MCF 10A (cell line): ENCODE measurements at places on chromosomes 1 and 21.

DNA sequence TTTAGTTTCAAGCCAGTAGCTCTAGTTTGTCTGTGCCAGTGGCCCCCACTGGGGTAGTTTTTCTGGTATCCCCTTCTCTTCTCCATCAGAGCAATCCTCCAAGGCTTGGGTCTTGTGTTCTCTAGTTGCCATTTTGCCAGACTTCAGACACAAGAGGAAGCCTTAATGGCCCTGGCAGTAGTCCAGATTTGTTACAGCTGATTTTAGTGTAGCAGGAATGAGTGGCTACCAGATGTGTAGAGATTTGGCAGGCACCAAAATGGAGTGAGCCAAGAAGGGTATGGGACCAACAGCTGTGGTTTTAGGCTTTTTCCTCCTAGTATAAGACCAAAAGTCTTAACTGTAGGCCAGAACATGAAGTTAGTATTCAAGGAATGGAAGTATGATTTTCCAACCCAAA lies 56.8 kb downstream of the ACP6 start:
- peak; percentile 16 for DNase-seq

DNA sequence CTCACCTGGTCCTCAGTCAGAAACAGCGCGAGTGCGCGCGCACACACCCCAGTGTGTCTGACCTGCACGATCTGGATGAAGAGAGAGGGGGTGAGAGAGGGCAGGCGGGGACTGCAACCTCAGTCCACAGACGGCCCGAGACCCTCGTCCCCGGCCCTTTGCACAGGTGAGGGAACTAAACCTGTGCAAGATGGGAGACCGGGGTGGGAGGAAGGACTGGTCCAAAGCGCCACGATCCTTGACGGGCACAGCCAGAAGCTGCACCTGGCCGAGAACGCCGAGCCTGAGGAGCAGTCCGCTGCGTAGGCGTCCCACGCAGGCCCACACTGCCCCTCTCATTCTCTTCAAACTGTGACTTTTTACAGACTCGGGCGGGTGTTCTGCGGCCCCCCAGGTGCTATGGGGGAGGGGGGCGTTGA lies 519 bp upstream of the IQCC start:
- no peak for DNase-seq

DNA sequence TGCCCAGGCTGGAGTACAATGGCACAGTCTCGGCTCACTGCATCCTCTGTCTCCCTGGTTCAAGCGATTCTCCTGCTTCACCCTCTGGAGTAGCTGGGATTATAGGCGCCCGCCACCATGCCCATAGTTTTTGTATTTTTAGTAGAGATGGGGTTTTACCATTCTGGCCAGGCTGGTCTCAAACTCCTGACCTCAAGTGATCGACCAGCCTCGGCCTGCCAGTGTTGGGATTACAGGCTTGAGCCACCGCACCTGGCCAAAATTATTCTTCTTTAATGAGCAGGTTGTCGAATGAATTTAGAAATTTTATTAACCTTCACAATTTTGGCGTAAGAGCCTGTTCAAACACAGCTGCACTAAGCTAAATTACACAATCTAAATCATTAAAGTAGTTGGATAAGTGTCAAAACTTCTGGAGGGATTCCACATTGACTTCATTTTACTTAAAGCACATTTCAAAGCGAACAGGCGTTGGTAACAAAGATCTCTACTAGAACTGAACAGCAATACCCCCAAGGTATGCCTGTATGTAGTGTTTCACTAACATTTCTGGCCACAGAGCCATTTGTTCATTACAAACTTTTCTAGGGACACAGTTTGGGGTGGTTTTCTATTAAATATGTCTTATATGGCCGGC lies 5.2 kb upstream of the CTH start:
- DNase-seq: no peak

GRCh38 chr1:218705911-218706893 lies 361.1 kb downstream of the TGFB2 start:
- peak; percentile 98 for DNase-seq

GRCh38 chr21:29133241-29133640 lies 2.8 kb downstream of the MAP3K7CL start:
- no peak for DNase-seq

DNA sequence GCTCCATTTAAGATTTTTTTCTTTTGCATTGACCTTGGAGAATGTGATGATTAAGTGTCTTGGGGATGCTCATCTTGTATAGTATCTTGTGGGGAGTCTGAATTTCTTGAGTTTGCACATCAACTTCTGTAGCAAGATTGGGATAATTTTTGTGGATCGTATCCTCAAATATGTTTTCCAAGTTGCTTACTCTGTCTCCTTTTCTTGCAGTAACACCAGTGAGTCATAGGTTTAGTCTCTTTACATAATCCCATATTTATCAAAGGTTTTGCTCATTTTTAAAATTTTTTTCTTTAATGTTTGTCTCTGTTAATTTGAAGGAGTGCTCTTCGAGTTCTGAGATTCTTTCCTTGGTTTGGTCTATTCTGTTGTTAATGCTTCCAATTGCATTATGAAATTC lies 41.7 kb upstream of the ANGPTL1 start:
- no peak for DNase-seq

- no peak for DNase-seq
These were observed 356.1 kb downstream of the LMO4 start for GRCh38 chr1:87684713-87685205.

DNA sequence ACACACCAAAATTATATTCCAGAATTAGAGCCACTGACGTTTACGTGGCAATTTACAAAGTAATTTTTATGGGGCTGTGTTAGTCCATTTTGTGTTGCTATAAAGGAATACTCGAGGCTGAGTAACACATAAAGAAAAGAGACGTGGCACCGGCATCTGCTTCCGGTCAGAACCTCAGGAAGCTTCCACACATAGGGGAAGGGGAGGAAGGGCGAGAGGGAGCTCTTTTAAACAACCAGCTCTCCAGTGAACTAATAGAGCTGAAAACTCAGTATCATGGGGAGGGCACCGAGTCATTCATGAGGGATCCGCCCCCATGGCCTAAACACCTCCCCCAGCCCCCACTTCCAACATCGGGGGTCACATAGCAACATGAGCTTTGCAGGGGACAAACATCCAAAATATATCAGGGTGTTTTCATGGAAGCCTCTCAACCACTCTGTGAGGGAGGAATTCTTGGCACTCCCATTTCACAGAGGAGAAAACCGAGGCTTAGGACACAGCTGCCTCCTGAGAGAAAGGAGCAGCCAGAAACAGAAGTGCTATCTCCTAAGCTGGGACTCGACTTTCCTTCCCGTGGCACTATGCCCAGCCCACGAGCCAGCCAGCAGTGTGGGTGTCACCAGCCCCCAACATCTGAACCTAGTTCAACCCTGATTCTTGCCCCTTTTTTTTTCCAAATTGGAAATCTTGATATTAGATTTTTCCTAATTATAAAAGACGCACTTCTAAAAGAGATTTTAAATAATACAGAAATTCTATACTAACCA lies 29.2 kb downstream of the MIS18A start:
- DNase-seq: no peak

GRCh38 chr1:9315411-9316079 lies 22.9 kb downstream of the SPSB1 start:
- peak; percentile 84 for DNase-seq

- peak; percentile 4 for DNase-seq
These were observed 36.5 kb downstream of the LRRIQ3 start for GRCh38 chr1:74161497-74161896.

- no peak for DNase-seq
These were observed 10.9 kb downstream of the BTBD19 start for GRCh38 chr1:44819196-44819607.

DNA sequence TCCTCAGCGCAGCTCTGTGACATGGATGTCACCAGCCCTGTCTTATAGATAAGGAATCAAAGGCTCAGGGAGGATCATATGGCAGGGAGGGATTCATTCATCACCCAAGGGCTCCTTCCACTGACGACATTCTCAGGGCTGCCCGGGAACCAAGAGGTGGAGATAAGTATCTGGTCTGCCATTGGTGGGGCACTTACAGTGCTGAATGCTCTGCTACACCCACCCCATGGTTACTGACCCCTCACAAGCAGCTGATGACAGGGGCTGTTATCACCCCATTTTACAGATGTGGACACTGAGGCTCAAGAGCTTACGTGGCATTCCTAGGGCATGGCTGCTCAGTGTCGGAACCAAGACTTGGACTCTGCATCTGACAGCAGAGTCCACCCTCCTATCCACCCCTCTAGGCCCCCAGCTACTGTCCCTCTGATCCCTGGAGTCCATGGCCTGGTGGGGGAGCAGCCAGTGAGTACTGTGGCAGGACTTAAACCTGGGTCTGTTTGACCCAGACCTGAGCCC lies 155.1 kb downstream of the PTPRU start:
- DNase-seq: no peak

DNA sequence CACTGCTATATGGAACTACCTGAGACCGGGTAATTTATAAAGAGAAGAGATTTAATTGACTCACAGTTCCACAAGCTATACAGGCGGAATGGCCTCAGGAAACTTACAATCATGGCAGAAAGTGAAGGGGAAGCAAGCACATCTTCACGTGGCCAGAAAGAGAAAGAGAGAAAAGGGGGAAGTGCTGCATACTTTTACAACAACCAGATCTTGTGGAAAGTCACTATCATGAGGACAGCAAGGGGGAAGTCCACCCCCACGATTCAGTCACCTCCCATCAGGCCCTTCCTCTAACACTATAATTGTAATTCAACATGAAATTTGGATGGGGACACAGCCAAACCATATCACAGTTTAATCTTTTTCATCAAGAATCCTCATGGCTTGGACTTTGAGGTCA lies 339.2 kb upstream of the AJAP1 start:
- DNase-seq: no peak

- peak; percentile 97 for DNase-seq
These were observed 5.3 kb downstream of the HES2 start for GRCh38 chr1:6414443-6414844.

DNA sequence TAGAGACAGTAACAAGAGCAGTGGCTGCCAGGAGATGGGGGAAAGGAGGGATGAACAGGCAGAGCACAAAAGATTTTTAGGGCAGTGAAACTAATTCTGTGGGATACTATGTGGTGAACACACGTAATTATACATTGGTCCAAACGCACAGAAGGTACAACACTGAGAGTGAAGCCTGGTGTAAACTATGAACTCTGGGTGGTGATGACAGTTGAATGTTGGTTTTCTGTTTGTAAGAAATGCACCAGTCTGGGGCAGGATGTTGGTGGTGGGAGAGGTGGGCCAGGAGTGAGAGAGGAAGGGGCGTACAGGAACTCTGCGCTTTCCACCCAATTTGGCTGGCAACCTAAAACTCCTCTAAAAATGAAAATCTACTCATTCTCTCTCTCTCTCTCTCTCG lies 50.2 kb upstream of the TIAM1 start:
- no peak for DNase-seq

DNA sequence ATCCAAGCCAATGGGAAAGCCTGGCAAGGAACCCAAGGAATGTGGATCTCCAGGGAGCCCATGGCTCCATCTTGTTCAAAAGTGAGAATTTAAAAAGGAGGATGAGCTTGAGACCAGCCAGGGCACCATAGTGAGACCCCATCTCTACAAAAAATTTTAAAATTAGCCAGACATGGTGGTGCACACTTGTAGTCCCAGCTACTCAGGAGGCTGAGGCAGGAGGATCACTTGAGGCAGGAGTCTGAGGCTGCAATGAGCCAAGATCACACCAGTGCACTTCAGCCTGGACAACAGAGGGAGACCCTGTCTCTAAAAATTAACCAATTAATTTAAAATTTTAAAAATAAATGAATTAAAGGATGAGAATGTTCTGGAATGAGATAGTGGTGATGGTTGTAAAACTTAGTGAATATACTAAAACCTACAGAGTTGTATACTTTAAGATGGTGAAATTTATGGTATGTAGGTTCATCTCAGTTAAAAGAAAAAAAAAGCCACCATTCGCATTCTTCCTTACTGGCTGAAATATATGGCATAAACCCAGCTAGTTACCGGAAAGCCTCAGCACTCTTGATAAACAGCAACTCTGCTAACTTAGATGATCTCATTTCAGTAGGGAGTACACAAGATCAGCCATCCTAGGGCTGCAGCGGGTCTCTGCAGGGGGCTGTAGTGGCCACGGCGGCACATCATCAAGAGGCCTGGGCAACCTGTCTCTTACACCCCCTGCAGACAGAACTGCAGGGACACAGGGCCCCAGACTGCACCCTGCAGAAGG lies 48.3 kb upstream of the H6PD start:
- DNase-seq: no peak
